DMS53 (cell line): ENCODE measurements at places on chromosomes 2 and 18.

DNA sequence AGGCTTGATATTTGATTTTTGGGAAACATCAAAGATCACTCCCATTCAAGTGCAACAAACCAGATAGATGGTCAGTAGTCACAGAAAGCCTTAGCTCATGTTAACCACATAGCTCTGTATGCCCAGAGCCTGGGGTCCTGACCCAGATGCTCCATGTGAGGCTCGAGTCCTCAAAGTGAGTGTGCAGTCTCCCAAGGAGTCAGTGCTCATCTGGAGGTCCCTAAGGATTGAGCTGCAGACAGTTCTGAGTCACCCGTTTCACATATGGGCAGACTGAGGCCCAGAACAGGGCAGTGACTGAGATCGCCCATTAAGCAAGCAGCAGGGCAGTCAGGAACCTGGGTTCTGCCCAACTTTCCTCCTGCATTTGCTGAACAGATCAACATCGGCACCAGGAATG lies 9.2 kb downstream of the TMEM37 start:
- DNase-seq = no peak

GRCh38 chr2:95053543-95053942 lies 28.0 kb downstream of the MAL start:
- peak; percentile 89 for DNase-seq

DNA sequence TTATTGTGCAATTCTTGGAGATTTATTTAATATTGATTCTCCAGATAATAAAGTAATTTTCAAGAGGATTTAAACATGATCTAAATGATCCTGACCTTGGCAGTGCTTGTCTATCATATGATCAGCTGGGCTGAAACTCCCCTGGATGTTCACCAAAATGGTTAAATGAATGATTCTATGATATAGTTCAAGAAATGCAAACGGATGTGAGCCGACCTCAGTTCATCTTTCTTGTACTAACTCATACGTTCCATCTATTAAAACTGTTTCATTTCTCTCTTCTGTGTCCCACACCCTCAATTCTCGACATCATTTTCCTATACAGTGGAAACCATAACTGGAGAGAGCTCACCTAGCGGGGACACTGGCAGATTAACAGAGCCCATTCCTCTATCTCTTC lies 281.7 kb upstream of the CCDC68 start:
- DNase-seq = no peak

DNA sequence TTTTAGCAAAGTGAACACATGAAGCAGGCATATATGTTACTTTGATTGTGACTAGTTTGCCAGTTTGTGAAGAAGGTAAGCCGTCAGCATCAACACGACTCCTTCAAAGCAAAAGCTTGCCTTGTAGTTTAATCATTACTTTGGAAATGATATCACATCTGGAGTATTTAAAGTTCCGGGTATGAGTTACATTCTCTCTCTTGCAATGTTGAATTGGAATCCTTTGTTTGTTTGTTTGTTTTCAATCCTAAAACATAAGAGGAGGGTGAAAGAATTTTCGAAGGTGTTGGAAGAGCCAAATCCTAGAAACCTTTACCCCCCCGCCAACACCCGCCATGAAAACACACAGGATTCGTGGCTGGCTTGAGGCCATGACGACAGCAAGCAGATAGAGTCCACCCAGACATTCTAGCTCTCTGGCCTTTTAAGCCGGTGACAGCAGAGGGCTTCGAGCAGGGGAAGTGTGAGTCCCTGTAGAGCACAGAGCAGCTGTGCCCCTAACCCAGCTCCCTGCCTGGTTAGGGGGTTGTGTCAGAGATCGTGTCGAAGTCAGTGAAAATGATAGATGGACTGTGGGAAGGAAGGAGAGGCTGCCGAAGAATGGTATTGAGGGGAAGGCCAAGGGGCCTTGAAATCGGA lies 103.8 kb upstream of the SMIM21 start:
- DNase-seq = no peak

DNA sequence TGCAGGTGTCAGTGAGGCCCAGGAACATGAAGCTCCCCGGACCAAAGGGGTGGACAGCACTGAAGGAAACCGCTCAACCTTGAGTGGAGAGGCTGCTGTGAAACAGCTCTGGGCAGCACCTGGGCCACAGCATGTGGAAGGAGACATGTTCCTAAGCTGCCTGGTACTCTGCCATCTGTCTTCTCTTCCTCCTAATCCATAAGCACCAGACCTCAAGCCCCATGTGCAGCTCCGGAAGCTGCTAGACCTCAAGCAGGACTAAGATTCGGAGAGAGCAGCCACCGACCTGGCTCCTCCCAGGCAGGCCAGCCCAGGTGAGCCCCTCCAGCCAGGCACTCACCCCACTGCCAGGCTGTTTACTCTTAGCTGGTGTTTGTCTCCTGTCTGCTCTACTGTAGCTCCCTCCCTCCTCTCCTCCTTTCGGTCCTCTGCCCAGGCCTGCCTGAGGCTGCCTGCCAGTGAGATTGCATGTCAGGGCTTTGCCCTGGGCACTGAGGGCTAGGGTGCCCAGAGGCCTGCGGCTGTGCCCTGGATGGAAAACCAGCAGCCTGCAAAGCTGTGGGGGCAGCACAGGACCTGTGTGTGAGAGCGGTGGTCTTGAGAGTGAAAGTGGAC lies 53.7 kb downstream of the BCL11A start:
- DNase-seq = no peak

GRCh38 chr18:31736630-31737029 lies 24.1 kb downstream of the SLC25A52 start:
- no peak for DNase-seq

- DNase-seq = no peak
These were observed 72.1 kb downstream of the ASB1 start for GRCh38 chr2:238498691-238499295.

DNA sequence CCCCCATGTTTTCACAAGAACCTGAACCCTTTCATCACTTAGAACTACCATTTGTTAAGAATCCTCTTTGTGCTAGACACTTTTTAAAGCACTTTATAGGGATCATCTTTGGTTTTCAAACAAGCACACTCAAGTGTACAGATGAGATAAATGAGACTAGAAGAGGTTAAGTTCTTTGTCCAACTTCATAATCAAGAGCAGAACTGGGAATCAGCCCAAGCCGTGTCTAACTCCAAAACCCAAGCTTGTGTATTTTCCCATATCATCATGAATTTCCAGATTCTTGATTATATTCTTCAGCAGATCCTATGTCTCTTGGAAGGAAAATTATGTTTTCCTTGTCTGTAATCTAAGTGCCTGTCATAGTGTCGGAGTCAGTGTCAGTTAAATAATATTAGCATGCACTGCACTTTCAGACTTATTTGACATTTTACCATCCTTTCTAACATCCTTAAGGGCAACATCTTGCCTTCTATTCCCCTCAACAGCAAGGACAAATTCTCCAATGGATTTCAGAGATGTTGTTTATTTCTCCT lies 123.0 kb upstream of the SETBP1 start:
- no peak for DNase-seq
